ENCODE measurements at places on chromosomes 11 and 22. TPM values are rescaled to one million over a fixed set of nuclear protein-coding genes. Genes with fewer than 3 reads are reported as not detected.

DNA sequence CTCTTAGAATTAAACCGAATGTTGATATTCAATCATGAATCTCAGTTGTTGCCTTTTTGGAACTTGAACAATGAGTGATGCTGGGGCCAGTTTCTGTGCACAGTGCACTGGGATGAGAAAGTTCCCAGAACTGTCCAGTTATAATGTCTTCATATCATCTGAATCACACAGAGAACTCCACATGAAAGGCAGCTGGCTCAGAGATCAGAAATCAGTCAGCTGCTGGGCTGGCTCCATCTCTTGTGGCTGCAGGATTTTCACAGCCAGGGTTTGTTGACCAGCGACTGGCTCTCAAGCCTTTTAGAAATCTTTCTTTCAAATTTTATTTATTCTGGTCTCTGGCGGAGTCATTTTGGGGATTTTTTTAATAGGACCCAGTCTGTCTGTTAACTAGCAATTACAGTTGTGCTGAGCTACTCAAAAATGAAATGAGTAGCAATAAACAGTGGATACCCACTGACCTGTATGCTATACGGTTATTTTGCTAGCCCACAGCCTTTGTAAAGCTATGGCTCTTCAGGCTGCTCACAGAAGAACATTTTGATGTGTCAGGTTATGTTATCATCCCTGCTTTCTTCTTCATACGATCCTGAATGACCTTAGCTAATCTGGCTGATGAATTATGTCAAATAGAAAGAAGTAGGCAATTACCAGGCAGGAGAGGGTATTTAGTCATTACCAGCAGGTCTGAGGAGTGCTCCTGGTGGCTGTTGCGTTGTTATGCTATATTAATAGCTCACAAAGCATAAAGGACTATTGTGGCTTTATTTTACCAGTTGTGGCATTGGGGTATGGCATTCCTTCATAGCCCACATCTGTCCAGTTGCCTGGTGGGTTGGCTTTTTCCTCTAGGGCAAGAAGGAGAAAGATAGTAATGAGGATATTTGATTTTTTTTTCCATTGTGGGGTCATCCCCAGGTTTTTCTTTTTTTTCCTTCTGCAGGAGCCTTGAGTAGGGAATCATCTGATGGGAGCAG, 3.6 kb downstream of the FAT3 start:
- DNase-seq: no peak

- no peak for DNase-seq
Measured at GRCh38 chr11:122259195-122259821, 143.3 kb upstream of the BLID start.

- no peak for DNase-seq
Measured at GRCh38 chr11:88629496-88629895, 292.0 kb upstream of the CTSC start.

DNA sequence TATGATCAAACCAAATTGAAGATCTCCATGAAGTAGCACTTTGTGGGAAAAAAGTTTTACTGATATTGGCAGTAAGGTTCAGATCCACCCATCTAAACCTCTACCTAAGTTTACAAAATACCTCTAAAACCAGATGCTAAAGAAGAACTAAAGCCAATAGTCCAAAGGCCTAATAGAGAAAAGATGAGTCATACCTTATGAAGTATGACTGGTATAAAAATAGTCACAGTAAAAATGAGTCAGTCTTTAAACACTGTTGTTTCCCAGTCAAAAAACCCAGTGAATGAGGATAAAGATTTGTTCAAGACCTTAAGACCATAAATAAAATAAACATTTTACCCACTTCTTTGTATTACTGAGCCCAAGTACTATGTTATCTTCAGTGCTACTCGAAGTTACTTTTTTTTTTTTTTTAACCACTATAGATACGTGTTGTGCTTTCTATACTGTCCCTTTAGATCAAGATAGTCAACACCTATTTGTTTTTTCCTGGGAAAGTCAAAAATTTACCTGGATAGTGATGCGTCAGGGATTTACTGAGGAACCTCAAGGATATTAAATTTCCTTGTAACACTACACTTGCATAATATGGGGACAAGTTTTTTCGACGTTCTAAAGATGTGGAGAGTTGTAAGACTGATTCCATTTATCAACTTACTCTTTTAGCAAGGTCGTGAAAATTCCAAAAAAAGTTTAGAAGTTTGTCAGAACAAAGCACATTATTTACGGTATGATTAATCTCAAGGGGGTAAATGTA, 87.3 kb downstream of the CCDC73 start:
- no peak for DNase-seq

- DNase-seq: no peak
Measured at GRCh38 chr11:133706925-133707794, 138.2 kb downstream of the SPATA19 start.

DNA sequence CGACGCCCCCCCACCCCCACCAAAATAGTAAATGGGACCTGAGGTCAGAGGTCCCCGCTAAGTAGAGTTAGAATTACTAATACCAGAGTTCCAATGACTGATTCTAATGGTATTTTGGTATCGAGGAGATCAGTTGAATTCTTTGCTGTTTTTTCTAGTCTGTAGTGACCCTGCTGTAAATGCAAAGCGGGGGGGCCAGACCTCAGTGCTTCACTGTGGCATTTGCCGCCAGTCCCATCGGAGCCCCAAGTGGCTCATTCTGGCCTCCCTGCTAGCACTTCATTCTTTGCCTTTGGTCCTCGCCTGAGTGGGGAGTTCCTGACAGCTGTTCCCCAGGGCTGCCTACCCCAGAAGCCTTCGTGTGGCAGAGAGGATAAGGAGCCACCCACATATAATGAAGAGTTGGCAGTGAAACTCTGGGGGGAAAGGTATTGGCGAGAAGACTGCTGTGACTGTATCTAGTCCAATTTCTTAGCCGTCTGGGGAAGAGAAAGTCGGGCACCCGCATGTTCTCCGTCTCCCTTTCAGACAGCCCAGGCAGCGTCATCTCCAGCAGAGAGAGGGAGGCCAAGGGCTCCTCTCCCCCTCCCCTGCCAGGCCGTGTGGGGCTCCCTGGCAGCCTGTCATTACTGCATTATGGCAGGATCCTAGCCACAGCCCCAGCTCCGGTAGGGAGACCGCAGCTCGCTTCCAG, 19.4 kb upstream of the CABP7 start:
- DNase-seq: no peak

DNA sequence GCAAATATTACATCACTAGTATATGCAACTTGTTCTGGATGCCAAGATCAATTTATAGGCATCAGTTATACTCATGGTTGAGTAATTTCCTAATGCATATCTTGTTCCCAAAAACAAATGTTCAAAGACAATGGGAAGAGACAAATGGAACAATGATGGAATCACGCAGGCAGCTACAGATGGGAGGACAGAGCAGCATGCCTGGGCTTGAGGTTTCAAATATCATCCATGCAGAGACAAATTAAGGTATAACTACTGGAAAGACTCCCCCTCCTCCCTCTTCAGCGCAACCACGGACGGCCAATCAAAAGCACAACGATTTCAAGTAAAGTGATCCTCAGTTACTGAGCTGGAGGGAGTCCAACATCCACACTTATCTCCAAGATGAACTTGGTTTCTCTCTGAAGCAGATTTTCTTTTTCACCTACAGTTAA, 106.8 kb downstream of the CCDC83 start:
- no peak for DNase-seq

DNA sequence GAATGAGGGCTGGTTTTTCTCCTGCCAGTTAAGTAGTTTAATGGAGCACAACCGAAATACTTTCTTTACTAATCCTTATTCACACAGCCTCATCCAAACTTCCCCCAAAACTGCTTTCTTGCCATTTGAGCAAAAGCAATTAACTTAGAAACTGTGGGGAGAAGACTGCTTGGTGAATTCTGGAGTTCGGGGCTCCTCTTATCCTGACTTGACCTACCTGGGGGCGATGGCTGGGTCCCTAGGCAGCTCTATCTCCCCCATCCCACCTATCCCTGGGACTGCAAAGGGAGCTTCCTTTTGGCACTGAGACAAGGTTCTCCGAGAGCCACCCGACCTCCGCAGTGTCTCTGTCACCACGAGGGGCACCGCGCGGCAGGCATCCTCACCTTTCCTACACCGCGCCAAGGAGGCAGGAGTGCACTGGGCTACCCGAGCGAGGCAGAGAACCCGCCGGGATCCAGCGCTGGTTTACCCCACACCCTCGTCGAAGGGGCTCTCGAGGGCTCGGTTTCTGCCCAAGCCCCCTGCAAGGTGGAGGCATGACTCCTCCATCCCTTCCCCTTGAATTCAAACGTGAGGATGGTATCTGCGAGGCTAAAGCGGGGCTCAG, 759 bp downstream of the DESI1 start:
- DNase-seq: peak; percentile 36

DNA sequence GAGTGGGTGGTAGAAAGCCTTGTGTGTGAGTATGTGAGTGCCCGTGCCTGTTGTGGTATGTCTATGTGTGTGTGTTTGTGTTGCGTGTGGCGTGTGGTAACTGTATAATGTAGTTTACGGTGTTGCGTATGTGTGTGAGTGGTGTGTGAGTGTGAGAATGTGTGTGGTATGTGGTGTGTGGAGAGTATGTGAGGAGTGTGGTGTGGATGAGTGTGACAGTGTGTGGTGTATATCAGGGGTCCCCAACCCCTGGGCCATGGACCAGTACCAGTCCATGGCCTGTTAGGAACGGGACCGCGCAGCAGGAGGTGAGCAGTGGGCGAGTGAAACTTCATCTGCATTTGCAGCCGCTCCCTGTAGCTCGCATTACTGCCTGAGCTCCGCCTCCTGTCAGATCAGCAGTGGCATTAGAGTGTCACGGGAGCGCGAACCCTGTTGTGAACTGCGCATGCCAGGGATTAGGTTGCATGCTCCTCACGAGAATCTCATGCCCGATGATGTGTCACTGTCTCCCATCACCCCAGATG, 5.7 kb downstream of the UPK3A start:
- no peak for DNase-seq

DNA sequence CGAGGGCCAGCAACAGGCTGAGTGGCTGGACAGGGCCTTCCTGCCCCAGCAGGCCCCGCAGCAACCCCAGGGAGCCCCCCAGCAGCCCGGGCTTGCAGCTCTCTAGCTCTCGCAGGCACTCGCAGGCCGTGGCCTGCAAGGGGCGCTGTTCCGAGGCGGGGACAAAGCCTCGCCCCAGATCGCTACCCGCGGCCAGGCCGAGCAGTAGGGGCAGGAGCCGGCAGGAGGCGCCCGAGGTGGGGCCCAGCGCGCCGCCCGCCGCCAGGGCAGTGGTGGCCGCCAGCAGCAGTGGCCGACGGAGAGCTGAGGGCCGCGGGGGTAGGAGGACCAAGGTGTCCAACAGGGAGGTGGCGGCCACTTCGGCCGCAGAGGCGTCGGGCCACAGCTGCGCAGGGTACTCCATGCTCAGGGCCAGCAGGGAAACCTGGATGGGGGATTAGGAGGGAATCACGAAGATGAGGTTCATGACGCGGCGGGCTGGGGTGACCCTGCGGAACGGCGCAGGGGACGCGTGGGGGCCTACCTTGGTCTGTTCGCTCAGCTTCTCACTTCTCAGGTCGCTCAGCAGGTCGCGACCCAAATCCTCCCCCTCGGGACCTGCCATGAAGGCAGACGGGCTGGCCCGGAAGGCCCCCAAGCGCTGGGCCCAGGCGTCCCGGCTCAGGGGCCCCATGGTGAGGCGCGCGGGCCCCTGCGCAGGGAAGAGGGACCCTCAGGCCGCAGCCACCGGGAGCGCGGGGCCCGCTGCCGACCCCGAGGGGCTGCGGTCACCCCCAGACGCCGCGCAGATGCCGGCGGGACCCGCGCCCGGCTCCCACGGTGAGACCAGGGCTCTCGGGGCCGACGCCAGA, 632 bp downstream of the AP5B1 start:
- DNase-seq: peak; percentile 83

DNA sequence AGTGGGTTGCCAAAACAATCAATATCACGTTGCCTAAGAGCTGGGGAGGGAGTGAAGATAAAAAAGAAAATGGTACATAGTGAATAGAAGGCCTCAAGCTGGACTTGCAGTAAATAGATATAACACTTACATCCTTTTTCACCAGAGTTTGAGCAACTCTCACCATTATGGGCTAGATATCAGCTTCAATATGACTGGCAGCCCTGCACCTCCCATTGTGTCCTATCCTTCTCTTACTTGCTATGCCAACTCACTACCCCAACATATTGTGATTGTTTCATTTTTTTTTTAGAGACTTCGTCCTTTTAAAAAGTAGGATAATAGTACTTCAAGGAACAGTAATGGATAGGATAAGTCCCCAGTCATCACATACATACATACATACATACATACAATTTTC, 7.4 kb downstream of the HBG1 start:
- DNase-seq: no peak

DNA sequence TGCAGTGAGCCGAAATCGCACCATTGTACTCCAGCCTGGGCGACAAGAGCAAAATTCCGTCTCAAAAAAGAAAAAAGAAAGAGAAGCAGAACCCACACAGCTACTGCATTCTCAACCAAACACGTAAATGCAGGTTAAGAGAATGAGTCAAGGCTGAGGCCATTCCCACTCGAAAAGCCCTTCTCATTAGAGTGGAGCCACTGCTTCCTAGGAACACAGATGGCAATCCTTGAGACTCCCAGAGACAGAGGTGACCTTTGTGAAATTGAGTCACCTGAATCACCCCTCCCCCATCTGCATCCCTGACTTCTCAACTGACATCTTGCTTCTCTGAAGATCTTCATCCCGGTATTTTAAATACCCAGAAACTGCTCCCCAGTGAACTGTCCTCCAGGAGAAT, 8.2 kb downstream of the PACSIN2 start:
- DNase-seq: no peak

- no peak for DNase-seq
Measured at GRCh38 chr22:47605441-47605840, 843.0 kb downstream of the TBC1D22A start.

- DNase-seq: no peak
Measured at GRCh38 chr11:23206741-23207336, 346.6 kb upstream of the CCDC179 start.

DNA sequence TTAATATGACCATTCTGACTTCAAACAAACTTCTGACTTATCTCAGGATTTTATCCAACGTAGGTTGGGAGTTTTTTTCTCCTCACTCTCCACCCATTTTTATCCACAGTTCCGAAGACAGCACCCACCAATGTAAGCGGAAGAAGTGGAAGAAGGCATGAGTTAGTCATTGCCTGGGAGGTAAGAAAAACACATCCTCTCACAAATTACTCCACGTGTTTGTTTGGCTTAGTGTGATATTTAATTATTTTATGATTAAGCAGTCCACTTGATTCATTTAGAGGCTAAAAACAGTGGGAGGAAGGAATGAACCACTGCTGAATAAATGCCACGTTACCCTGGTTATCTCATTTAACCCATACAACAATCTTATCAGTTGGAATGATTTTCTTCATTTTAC, 389.6 kb upstream of the ARHGAP42 start:
- DNase-seq: no peak

- no peak for DNase-seq
Measured at GRCh38 chr11:93279851-93280347, 50.6 kb upstream of the DEUP1 start.

DNA sequence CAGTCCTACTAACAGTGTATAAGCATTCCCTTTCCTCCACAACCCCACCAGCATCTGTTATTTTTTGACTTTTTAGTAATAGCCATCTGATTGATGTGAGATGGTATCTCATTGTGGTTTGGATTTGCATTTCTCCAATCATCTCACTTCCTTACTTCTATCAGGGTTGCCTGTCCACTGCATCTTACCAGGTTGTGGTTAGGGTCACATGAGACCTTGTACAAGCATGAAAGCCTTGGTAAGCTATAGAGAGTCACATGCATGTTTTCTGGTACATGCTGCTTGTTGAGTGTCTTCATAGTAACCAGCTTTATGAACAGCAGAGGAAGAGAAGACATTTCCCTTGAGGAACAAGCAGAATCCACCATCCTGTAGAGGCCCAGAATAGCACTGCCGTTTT, 102.9 kb upstream of the PAX6 start:
- DNase-seq: no peak

Gene CDPF1
- total RNA-seq: 7.5 TPM

Gene GAB2
- total RNA-seq: 43.8 TPM

Gene TMPRSS13
- 0.32 TPM for total RNA-seq

Gene C11orf98
- 25.2 TPM for total RNA-seq

Gene IFITM10
- 14.0 TPM for total RNA-seq
